ENCODE measurements at places on chromosomes 2 and 18. TPM values are rescaled to one million over a fixed set of nuclear protein-coding genes. Genes with fewer than 3 reads are reported as not detected.

DNA sequence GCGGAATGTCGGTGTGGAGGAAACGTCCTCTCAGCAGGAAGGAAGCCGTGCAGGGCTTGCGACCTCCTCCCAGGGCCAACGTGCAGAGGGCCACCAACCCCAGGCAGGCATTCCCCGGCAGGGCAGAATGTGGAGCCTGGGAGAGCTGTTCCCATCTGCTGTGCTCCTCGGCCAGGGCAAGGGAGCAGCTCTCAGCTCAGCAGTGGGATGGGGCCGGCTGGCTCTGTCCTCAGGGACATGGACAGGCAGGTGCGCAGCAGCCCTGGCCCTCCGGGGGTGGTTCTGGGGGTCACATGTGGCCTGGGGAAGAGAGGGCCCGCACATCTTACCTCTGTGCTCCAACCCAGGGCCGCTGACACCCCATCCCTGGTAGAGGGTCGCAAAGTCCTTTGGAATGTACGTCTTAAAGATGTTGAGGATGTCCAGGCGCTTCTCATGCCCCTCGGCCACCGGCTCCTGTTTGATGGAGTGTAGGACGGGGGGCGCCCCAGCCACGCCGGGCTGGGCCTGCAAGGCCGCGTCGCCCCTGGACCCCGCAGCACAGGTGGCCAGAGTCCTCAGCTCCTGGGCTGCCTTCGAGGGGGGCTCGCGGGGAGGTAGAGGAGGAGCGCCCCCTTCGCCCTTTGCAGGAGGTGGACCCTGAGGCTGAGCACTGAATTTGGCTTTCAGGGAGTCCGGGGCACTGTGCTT is 116.4 kb downstream of the ZNF516 start:
- DNase-seq = no peak

DNA sequence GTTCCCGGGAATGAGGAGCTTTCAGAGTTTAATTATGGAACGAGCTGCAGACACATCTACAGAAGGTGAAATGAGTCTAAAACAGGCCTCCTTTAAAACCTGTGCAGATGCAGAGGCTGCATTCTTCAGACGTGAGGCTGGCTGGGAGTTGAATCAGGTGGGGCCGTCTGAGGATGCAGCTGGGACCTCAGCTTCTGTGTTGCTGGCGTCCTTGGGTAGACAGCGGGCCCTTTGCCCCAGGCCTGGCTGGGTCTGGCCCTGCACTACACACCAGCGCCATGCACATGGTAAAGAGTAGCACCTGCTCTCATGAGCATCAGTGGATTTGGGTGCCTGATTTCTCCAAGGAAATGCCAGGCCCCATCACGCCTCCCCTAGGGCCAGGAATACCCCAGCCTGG is 67.3 kb downstream of the TMEM18 start:
- DNase-seq = no peak

GRCh38 chr2:238299803-238300202 is 11.4 kb upstream of the PER2 start:
- no peak for DNase-seq

- no peak for DNase-seq
These were observed 14.7 kb downstream of the NIFK start for GRCh38 chr2:121721926-121722325.

- DNase-seq = no peak
These were observed 91.2 kb downstream of the ASAP2 start for GRCh38 chr2:9297807-9298206.

DNA sequence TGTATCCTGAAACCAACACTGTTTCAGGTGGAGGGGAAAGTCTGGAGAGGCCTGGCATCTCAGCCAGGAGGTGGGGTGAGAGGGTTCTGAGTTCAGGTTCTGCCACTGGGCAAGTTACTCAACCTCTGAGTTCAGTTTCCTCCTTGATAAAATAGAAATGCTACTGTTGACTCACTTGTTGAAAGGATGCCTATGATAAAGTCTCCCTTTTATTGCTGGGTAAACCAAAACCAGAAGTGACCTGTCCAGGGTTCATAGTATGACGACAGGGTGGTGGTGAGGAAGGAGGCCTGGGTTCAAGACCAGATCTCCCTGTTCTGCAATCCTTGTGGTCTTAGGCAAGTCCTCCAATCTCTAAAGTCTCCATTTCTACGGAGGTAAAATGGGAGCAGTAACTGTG is 232.7 kb downstream of the PRKCE start:
- no peak for DNase-seq

GRCh38 chr2:44118257-44118656 is 50.4 kb upstream of the PPM1B start:
- DNase-seq = no peak

DNA sequence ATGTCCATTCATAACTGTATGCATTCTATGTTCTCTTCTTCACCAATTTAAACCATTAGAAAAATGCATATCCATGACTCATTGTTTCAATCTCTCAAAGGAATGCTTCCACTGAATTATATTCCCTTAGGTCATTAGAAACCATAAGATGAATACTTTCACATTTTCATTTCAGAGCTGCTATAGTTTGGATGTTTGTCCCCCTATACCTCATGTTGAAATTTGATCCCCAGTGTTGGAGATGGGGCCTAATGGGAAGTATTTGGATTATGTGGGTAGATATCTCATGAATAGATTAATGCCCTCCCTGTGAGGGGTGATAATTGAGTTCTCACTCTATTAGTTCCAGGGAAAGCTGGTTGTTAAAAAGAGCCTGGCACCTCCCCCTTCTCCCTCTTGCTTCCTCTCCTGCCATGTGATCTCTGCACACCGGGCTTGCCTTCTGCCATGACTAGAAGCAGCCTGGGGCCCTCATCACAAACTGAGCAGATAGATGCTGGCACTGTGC is 35.7 kb downstream of the THUMPD2 start:
- DNase-seq = peak; percentile 25

DNA sequence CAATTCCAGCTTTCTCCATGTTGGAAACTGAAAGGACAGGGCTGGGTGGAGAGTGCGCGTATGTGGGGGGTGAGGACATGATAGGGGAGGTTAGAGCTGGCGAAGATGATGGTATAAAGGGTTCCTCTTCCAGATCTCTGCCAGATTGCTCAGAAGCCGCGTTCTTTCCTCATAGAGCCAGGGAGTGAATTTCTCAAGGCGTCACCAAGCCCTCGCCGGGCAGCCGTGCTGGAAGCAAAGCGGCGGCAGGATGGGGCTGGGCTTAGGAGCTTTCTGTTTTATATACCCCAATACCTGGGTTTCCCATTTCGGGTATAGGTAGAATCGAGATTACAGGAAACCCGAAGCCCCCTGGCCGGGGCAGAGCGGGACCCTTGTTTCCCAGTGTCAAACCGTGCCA is 43.8 kb downstream of the DDX18 start:
- DNase-seq = no peak

DNA sequence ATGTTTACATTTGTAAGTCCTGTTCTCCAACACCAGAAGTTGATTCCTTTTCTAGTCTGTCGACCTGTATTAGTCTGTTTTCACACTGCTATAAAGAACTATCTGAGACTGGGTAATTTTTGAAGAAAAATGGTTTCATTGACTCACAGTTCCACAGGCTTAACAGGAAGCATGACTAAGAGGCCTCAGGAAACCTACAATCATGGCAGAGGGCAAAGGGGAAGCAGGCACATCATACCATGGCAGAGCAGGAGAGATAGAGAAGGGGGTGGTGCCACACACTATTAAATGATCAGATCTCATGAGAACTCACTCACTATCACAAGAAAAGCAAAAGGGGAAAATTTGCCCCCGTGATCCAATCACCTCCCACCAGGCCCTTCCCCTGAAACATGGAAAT is 112.8 kb upstream of the MAP3K20 start:
- no peak for DNase-seq

DNA sequence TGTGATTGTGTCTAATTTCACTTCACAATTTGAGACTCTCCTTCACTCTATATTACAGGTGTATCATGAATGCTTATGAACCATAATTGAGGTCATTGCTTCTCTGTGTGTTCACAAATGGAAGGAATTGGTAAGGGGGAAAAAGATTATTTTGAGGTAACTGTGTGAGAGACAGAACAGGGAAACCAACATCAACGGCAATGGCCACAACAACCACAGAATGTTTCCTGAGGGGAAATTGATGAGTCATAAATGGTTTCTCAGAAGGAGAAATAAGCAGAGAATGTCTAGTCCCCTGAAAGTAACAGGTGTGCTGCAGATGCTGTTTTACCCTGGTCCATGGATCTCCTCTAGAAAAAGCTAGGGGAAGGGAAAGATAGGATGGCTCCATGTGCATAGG is 361.2 kb upstream of the GALNT5 start:
- DNase-seq = no peak

GPR35 gene
- 0.74 TPM for total RNA-seq

CABLES1 gene
- 2.8 TPM for total RNA-seq

SERPINB4 gene
- not detected for total RNA-seq

GLI2 gene
- 9.4 TPM for total RNA-seq

RAX gene
- total RNA-seq = 78.1 TPM

MAB21L4 gene
- not detected for total RNA-seq

ACMSD gene
- not detected for total RNA-seq

PLB1 gene
- total RNA-seq = 0.12 TPM

All from neural progenitor cell (in vitro differentiated cells).